ENCODE measurements at places on chromosomes 1 and 21.
A peak's percentile ranks its signal among the peaks of the same experiment; 100 is the strongest.

DNA sequence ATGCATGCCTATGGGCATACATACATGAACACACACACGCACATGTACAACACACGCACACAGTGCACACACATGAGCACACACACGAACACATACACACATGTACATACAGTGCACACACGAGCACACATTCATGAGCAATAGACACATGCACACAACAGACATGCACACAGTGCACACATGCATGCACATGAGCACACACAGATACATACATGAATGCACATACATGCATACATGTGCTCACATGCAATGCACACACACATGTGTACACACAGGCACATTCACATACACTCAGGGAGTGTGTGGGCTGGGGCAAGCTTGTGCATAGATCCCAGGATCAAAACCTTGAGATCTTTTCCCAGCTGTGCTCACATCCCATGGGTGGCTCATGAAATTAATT, 18.9 kb downstream of the CRYAA start:
- H3K4me3 ChIP-seq, result no peak overlapping the region
- no peak overlapping the region for H3K27ac ChIP-seq
- H3K36me3 ChIP-seq, result no peaks in the 10 kb centered on the region
- H3K27me3 ChIP-seq, result no peaks in the 10 kb centered on the region
- no peak for DNase-seq

DNA sequence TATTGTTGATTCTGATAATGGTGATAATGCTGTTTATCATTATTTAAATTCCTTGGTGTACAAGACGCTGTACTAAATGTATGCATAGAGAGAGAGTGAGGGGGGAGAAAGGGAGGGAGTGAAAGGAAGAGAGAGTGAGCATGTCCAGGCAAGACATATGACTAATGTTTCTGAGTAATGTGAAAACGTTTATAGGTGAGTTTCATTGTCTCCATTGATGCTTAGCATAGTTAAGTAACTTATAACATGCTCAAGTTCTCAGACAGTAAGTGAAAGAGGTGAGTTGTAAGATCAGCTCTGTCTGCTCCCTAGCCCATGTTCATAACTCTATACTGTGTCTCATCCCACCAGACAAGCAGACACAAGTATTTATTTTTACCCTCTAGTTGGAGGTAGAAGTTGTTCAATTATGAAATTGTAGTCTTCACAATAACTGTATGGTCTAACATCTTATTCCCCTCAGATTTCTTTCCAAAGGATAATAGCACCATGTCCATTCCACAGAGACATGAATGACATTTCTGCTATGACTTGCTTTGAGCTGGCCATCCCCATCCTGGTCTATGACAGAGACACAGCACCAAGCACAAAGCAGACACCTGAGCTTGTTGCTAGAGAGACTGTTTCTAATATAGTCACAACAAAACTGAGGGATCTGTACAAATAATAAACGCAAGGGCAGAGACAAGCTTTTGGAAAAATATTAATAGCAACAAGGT, 285.1 kb downstream of the CACNA1E start:
- no peaks in the 10 kb centered on the region for H3K36me3 ChIP-seq
- H3K4me1 ChIP-seq, result no peaks in the 10 kb centered on the region
- no peaks in the 10 kb centered on the region for H3K27me3 ChIP-seq
- no peak for DNase-seq

GRCh38 chr1:184118046-184118445, 66.5 kb downstream of the TSEN15 start:
- no peaks in the 10 kb centered on the region for H3K27me3 ChIP-seq
- no peak overlapping the region for H3K27ac ChIP-seq
- no peak for DNase-seq
- no peaks in the 10 kb centered on the region for H3K36me3 ChIP-seq

- DNase-seq, result peak; percentile 74
- H3K36me3 ChIP-seq, result no peaks in the 10 kb centered on the region
- no peak overlapping the region for H3K27ac ChIP-seq
- no peaks in the 10 kb centered on the region for H3K27me3 ChIP-seq
Measured at GRCh38 chr1:199113265-199113869, 474.5 kb downstream of the PTPRC start.

GRCh38 chr1:907611-908451, 15.9 kb upstream of the SAMD11 start:
- DNase-seq, result peak; percentile 1
- H3K4me3 ChIP-seq, result no peak overlapping the region

DNA sequence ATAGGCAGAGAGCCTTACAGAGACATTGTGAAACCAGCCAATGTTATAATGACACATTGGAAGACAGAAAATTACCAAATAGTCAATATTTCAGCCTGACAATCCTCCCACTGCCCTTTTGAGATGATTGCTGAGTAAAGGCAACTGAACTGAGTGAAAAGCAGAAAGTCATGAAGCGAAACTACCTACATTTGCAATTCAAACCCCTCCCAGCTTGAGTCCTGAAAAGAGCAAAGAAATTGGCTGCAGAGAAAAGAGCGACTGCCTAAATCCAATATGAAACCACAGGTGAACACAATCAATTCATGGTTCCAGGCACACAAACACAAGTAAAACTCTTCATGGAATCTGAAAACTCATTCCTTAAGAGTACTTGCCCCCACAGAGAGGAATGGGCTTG, 143.4 kb upstream of the CHRM3 start:
- H3K36me3 ChIP-seq, result no peaks in the 10 kb centered on the region
- H3K27ac ChIP-seq, result peak overlapping the region; percentile 80
- peak; percentile 76 for DNase-seq
- peaks cover 21% of the 10 kb centered on the region for H3K4me1 ChIP-seq
- peak overlapping the region; percentile 18 for H3K4me3 ChIP-seq
- H3K27me3 ChIP-seq, result no peaks in the 10 kb centered on the region

DNA sequence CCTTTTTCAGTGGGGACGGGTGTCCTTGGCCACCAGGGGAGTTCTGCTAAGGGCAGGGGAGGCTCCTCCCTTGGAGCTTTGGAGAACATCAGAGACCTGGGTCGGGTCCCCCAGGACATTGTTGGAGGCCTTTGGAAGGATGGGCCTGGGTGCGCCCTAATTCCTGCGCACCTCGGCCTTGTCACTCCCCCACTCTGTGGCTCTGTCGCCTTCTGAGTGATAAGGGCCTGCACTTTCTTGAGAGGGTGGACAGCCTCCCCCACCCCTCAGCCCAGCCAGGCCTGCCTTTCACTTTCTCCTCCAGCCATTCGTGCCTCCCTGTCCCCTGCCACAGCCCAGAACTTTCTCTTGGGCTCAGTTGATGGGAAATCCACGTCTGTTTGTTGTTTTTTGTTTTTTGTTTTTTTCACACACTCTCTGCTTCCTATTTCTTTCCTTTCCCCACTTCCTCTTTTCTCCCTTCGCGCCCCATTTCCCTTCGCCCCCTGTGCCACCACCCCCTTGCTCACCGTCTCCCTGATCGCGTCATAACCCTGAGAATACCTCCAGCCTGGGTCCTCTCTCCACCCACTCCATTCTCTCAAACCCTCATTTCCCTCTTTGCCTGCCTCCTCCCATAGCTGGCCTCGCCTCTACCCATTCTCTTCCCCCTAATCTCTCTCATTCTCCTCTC, 85.6 kb downstream of the PAX7 start:
- DNase-seq, result no peak
- H3K4me1 ChIP-seq, result peaks cover 10% of the 10 kb centered on the region
- no peaks in the 10 kb centered on the region for H3K36me3 ChIP-seq
- peak overlapping the region; percentile 69 for H3K4me3 ChIP-seq
- H3K27ac ChIP-seq, result no peak overlapping the region

- DNase-seq, result peak; percentile 35
- no peak overlapping the region for H3K27ac ChIP-seq
- no peaks in the 10 kb centered on the region for H3K36me3 ChIP-seq
- H3K27me3 ChIP-seq, result no peaks in the 10 kb centered on the region
Measured at GRCh38 chr1:73472810-73473209, 725.2 kb downstream of the LRRIQ3 start.

GRCh38 chr1:203655671-203656070, 29.0 kb downstream of the ATP2B4 start:
- peaks cover 11% of the 10 kb centered on the region for H3K4me1 ChIP-seq
- H3K27ac ChIP-seq, result no peak overlapping the region
- H3K36me3 ChIP-seq, result no peaks in the 10 kb centered on the region
- DNase-seq, result no peak
- H3K4me3 ChIP-seq, result no peak overlapping the region
- H3K27me3 ChIP-seq, result no peaks in the 10 kb centered on the region

- no peak for DNase-seq
- no peak overlapping the region for H3K27ac ChIP-seq
- no peak overlapping the region for H3K4me3 ChIP-seq
- peaks cover 8% of the 10 kb centered on the region for H3K27me3 ChIP-seq
Measured at GRCh38 chr1:121522061-121522759, 337.4 kb downstream of the SRGAP2C start.

- no peak overlapping the region for H3K27ac ChIP-seq
- H3K4me3 ChIP-seq, result peak overlapping the region; percentile 40
- DNase-seq, result peak; percentile 45
- no peaks in the 10 kb centered on the region for H3K36me3 ChIP-seq
- H3K4me1 ChIP-seq, result peaks cover 16% of the 10 kb centered on the region
Measured at GRCh38 chr1:21618561-21619374, 50.4 kb downstream of the RAP1GAP start.

DNA sequence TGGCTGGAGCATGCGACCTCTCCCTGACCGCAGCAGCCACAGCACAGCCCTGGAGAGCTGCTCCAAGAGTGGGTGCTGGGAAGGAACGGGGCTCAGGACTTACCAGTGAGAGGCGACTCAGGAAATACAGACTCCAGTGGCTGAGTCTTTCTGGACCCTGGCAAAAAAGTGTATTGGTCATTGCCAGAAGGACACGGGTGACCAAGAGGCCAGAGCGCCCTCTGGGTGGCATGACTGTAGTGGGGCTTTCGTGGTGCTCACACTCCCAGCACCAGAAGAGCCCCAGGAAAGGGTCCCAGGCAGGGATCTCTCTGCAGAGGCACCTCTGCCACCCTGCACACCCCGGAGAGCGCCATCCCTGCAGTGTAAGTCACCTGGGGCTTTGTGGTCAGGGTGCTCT, 8.9 kb upstream of the PRDM16 start:
- no peak overlapping the region for H3K4me3 ChIP-seq
- no peak for DNase-seq
- no peak overlapping the region for H3K27ac ChIP-seq
- H3K27me3 ChIP-seq, result peaks cover 57% of the 10 kb centered on the region
- peaks cover 10% of the 10 kb centered on the region for H3K4me1 ChIP-seq

GRCh38 chr1:1680912-1681273, 11.7 kb downstream of the SLC35E2B start:
- no peaks in the 10 kb centered on the region for H3K27me3 ChIP-seq
- DNase-seq, result no peak
- peaks cover 9% of the 10 kb centered on the region for H3K4me1 ChIP-seq
- H3K27ac ChIP-seq, result 0 out of 2 replicates have a peak overlapping the region, but pooled peaks have one; percentile 26
- no peaks in the 10 kb centered on the region for H3K36me3 ChIP-seq
- no peak overlapping the region for H3K4me3 ChIP-seq

- H3K4me3 ChIP-seq, result no peak overlapping the region
- DNase-seq, result peak; percentile 91
- no peak overlapping the region for H3K27ac ChIP-seq
- H3K36me3 ChIP-seq, result no peaks in the 10 kb centered on the region
Measured at GRCh38 chr1:160161965-160162705, 10.7 kb downstream of the ATP1A4 start.

DNA sequence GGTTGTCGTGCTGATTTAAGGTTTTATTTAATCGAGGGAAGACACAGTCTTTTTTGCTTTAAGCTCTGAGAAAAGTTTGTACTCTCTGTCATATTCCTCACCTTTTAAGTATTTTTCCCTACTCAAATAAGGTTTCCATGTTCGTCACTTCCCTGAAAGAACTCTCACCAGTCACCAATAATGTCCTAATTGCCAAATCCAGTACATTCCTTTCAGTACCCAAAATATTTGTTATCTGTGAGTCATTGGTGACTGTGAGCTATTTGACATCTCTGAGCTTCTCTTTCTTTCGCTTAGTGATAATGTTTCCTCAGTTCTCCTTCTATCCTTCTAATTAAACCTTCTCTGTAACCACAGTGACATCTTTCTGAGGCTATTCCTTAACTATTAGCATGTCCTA, 874.2 kb upstream of the ADGRL2 start:
- no peaks in the 10 kb centered on the region for H3K36me3 ChIP-seq
- no peaks in the 10 kb centered on the region for H3K4me1 ChIP-seq
- DNase-seq, result no peak
- H3K4me3 ChIP-seq, result no peak overlapping the region

DNA sequence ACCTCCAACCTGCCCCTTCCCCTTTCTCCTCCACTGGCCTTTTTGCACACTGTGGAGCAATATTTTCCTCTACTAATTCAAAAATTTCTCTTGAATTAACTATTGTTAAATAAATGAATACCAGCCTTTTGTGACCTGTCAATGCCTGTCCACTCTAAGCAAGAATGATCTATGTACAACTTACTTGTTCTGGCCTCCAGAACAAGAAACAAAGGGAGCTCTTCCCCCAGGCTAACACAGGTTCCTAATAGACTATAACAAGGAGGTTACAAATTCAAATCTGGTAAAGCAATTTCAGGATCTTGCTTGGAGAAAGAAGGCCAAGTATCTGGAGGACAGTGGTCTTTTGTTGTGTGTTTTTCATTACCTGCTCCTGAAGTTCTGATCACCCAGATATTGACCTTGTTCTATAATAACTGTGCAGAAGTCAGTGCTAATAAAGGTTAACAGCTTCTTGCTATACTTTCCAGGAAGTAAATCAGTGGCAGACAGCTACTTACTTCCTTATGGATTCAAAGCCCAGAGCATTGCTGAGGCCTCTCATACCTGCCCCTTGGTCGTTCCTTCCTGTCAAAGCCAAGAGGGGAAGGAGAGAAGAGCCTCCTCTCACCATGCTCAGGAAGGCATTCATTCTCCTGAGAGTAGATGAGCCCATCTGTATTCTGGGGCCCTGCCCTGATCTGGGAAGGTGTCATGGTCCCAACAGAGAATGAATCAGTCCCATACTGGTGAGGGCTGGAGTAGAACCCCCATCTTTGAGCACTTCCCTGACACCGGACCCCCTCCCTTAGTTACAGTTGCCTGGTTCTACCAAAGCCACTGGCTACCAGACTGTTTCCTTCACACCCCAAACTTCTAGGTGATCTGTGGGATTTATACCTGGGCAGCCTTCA, 56.8 kb downstream of the DESI2 start:
- H3K27me3 ChIP-seq, result no peaks in the 10 kb centered on the region
- H3K36me3 ChIP-seq, result peaks cover 8% of the 10 kb centered on the region
- no peak for DNase-seq
- H3K4me1 ChIP-seq, result no peaks in the 10 kb centered on the region

DNA sequence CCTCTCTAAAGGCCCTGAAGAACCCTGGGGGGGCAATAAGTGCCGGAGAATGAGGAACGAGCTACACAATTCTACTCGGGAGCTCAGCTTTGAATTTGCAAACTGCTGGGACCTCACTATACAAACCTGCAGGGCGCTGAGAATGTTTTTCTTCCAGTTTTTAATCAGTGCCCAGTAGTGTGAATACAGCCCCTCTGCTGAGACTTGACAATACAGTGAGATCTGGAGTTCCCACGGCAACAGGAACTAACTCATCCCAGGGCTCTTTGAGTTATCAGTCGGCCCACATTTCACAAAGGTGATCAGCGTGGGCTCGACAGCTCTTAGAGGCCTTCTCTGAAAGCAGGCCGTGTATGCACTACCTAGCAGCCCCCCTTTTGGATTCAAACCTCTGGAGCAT, 41.7 kb downstream of the TMEM53 start:
- peaks cover 13% of the 10 kb centered on the region for H3K4me1 ChIP-seq
- DNase-seq, result peak; percentile 37
- peak overlapping the region; percentile 92 for H3K4me3 ChIP-seq
- H3K36me3 ChIP-seq, result peaks cover 17% of the 10 kb centered on the region
- H3K27me3 ChIP-seq, result no peaks in the 10 kb centered on the region
- peak overlapping the region; percentile 97 for H3K27ac ChIP-seq

All from GM23338 (cell line).